ENCODE measurements at places on chromosomes 16 and 17. TPM values are rescaled to one million over a fixed set of nuclear protein-coding genes. Genes with fewer than 3 reads are reported as not detected.

DNA sequence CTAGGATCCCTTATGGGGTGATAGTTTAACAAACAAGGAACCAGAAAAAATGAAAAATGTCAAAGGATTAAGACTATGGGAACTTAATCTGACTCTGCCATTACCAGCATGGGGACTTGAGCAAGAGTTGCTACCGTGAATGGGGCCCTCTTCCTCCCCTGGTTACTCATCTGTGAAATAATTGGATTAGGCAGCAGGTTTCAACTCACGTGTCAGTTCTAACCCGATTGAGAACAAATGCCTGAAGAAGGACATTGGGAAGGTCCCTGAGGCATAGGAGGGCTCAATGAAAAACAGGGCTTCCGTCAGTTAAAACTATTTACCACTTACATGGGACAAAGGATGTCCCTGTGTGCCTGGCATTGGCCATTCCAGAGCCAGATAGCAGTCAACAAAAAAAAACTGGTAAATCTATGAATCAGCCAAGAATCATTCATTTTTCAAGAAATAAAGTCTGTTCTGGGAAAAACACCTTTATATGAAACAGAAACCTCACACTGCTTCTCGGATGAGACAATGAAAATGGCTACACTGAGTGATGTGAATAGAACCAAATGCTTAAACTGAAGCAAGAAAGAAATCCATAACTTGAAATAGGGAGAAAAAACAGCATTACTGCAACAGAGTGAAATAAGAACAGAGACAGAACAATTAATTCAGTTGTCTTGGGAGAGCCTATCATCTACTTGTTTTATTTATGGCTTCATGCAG lies 104.3 kb downstream of the ADAMTS18 start:
- peak; percentile 44 for DNase-seq

DNA sequence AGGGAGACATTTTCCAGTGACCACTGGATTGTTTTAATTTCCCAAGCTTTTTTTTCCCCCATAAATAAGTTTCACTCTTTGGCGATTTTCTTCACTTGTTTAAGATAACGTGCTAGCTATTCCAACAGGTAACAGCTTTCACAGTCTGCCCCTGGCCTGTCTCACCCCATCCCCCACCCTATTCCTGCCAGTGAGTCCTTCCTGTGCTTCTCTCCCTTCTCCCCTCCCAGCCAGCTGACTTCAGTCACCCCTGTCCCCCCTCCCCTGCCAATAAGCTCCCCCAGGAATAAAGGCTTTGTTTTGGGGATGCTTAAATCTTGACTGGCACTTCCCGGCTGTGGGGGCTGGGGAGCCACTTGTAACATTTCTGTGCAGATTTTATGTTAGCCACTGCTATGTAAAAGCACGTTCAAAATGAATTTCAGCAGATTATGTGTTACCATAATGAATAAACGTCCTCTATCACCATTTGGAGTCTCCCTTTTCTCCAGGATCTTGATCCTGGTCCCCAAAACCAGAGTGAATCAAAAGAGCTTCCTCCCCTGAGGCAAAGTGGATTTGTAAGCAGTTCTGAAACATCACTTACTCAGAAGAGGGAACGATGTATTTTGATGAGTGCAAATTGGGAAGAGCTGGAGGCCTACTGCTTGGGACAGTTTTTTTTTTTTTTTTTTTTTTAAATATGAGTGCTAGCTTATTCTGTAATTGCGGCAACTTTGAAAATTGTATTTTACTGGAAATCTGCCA lies 58.2 kb downstream of the IGF2BP1 start:
- no peak for DNase-seq

DNA sequence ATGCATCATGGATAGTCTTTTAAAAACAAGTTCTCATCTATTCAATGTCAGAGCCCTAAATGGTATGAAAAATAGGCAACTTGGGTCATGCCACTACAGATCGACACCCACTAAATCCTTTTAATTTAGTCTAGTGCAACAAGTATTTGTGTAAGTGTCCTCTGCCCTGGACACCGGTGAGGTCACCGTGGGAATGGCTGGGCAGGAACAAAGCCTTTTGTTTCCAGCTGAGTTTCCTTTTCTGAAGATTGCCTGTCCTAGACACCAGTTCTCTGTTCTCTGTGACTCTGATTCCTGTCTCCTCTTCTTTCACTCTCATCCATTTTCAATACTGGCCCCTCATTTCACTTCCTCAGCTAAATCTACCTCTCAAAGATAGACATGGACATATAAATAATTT lies 446.5 kb downstream of the MAF start:
- DNase-seq, result no peak

DNA sequence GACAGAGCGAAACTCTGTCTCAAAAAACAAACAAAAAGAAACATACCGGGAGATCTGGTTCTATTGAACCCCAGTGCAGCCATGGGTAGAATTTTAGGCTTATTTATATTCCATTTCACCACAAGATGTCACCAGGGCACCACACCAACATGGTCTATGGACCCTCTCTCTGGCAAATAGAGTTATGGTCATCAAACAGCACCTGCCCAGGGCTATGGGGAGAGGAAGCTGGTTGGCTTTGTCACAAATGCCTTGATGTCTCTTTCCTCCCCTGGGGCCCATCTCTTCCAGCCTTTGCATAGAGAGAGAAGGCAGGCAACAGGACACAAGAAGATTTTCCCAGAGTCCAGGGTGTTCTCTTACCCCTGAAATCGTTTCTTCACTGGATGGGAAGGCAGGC lies 128.4 kb downstream of the WWOX start:
- no peak for DNase-seq

DNA sequence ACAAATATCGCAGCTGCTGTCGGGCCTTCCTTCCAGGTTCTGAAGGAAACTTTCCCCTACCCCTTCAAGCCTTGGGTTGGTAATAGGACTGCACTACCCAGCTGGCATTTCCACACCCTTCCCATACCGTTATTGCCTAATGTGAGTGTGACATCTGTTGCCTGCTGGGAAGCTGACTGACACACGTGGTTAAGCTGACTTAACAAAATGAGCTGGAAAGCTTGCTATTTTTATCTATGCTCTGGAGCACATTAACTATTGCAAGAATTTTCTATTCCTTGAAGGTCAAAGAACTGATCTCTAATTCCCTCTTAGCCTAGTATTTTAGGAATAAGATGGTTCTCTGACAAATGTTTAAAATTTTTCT lies 79.5 kb downstream of the PMP22 start:
- DNase-seq, result no peak

- DNase-seq, result no peak
These were observed 2.4 kb upstream of the TMEM204 start for GRCh38 chr16:1530883-1531637.

- DNase-seq, result no peak
These were observed 18.0 kb downstream of the TLE7 start for GRCh38 chr16:71423865-71424264.

GRCh38 chr16:30139583-30140481 lies 16.8 kb upstream of the MAPK3 start:
- peak; percentile 20 for DNase-seq

GRCh38 chr17:63688396-63689020 lies 11.4 kb downstream of the LIMD2 start:
- DNase-seq, result peak; percentile 41

- no peak for DNase-seq
These were observed 217.4 kb downstream of the HAPSTR1 start for GRCh38 chr16:9308850-9309249.

- peak; percentile 100 for DNase-seq
These were observed 2.4 kb downstream of the NAGS start for GRCh38 chr17:44006598-44007345.

DNA sequence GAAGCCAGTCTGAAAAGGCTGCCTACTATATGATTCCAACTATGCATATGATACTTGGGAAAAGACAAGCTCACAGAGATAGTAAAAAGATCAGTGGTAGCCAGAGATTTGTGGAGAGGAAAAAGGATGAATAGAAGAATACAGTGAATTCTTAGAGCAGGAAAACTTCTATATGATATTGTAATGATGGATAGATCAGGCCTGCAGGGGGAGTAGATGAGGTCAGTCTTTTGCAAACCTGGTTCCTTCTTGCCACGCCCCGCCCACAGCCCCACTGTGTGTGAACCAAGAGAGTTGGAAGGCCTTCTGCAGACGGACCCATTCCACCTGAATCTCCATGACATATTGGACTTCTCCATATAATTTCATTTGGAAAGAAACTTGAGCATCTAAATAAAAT lies 761 bp upstream of the CCL8 start:
- DNase-seq, result peak; percentile 15

The DNASE1L2 gene
- 0.67 TPM for total RNA-seq

The CCDC200 gene
- total RNA-seq, result not detected

The CYGB gene
- not detected for total RNA-seq

The TMEM92 gene
- 0.07 TPM for total RNA-seq

The CDH1 gene
- 2.4 TPM for total RNA-seq

The ITGAX gene
- total RNA-seq, result 32.9 TPM

The XPO6 gene
- 214 TPM for total RNA-seq
